NCI-H345 (cell line): ENCODE measurements at places on chromosomes 6 and 20.

DNA sequence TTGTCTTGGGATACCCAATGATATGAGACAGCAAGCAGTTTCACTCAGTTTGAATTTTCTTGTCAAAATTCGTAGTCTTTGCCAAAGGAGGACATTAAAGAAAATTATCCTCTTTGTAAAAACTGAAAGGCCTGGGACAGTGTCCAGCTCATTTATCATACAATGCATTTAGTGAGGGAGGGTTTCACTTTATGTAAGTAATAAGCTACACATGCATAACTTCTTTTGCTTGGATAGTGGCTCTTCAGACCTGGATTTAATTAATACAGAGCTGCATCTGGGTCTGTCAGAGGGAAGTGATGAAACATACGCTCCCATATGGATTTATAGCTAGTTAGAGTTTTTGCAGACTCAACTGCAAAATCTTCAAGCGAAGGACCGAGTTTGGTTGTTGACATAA lies 175.6 kb downstream of the PHACTR1 start:
- DNase-seq = no peak

GRCh38 chr20:14815340-14815739 lies 477.9 kb upstream of the FLRT3 start:
- DNase-seq = no peak

- no peak for DNase-seq
These were observed 108.4 kb upstream of the INSM1 start for GRCh38 chr20:20259533-20259932.

DNA sequence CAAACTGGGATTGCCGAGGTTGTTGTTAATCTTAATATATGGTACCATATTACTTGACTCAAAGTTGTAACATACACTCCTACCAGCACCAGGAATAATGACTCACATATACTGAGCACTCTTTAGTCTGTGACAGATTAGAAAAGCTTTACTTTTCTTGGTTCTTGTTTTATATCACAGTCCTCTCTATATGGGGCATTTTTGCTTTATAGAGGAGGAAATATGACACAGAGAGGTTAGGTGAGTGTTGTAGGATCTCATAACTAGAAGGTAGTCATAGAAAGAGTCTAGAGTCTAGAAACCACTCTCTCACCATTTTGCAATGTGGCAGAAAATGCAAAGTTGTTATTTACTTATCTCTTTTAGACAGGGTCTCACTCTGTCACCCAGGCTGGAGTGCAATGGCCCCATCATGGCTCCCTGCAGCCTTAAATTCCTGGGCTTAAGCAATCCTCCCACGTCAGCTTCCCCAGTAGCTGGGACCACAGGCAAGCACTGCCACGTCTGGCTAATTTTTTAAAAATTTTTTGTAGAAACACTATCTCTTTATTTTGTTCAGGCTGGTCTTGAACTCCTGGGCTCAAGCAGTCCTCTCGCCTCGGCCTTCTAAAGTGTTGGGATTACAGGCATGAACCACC lies 13.4 kb downstream of the TRIM38 start:
- DNase-seq = no peak

- no peak for DNase-seq
These were observed 109.5 kb upstream of the RAB32 start for GRCh38 chr6:146433881-146434731.

GRCh38 chr6:42013134-42013516 lies 37.2 kb upstream of the TAF8 start:
- DNase-seq = no peak

GRCh38 chr20:32920530-32921298 lies 62.0 kb downstream of the EFCAB8 start:
- DNase-seq = no peak

- peak; percentile 57 for DNase-seq
These were observed at the start of gene TFAP2A for GRCh38 chr6:10414756-10415616. Gene TFAP2A, minus strand, starts transcription at chr6:10415074. Its CDS starts 83 bp downstream, at chr6:10414991.

- DNase-seq = no peak
These were observed 22.9 kb downstream of the CYP21A2 start for GRCh38 chr6:32060966-32061655.

- no peak for DNase-seq
These were observed 42.8 kb downstream of the SOBP start for GRCh38 chr6:107532706-107533105.

GRCh38 chr6:6331946-6332601 lies 11.6 kb upstream of the F13A1 start:
- DNase-seq = no peak

DNA sequence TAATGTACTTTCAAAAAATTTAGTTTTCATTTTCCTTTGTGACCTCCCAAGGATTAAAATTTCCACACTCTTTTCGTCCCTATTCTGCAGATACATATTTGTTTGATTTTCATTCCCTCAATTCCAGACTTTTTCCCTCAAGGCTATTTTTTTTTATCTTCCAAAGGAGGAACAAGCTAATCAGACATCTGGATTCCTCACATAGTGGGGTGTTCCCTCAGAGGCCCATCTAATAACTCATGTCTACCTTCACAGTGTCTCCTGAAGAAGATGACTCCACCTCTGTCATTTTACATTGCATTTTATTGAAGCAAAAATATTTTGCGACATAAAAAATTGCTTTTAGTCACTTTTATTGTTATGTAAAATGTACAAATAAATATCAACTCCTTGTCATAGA lies 122.2 kb downstream of the RFPL4B start:
- DNase-seq = no peak

- no peak for DNase-seq
These were observed 6.5 kb downstream of the EFHC1 start for GRCh38 chr6:52426667-52427066.

- no peak for DNase-seq
These were observed 107.7 kb downstream of the AGPAT4 start for GRCh38 chr6:161166176-161166575.

- no peak for DNase-seq
These were observed 65.9 kb upstream of the SLC22A23 start for GRCh38 chr6:3522561-3523260.

- DNase-seq = no peak
These were observed 71.4 kb upstream of the BACH2 start for GRCh38 chr6:90368001-90368400.

- DNase-seq = no peak
These were observed 63.4 kb downstream of the TRAM2 start for GRCh38 chr6:52513464-52513863.

DNA sequence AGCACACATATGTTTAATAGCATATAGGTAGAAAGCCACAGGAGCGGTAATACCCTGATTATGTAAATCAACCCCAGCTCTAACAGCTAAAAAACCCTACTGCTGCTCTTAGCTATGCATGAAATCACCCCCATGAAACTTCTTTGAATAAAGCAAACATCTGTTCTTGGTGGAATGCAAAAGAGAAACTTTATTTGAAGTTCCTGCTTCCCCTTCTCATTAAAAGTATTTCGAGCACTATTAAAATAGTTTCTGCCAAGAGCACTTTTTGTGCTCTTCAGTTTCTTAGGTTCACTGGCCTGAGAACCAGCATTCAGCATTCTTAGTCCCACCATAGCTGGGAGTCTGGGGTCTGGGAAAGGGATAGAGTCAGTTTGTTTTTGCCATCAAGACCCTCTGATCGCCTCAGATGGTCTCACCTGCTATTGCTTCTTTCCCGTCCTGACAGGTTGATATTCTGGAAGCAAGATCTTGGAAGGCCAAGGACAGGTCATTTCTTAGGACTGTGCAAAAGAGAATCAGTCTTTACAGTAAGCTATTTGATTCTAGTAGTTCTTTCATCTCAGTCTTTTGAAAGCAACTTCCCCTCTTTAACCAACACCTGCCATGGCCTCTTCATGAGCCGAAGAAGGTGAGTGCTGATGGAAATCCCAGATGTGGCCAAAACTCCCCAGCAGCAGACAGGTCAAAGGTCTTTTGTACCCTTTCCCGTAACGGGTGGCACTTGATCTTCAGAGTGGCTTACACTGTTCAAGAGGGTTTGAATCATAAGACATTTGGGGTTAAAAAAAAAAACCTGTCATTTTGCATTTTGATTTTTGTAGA lies 76.5 kb upstream of the TMEM170B start:
- no peak for DNase-seq

DNA sequence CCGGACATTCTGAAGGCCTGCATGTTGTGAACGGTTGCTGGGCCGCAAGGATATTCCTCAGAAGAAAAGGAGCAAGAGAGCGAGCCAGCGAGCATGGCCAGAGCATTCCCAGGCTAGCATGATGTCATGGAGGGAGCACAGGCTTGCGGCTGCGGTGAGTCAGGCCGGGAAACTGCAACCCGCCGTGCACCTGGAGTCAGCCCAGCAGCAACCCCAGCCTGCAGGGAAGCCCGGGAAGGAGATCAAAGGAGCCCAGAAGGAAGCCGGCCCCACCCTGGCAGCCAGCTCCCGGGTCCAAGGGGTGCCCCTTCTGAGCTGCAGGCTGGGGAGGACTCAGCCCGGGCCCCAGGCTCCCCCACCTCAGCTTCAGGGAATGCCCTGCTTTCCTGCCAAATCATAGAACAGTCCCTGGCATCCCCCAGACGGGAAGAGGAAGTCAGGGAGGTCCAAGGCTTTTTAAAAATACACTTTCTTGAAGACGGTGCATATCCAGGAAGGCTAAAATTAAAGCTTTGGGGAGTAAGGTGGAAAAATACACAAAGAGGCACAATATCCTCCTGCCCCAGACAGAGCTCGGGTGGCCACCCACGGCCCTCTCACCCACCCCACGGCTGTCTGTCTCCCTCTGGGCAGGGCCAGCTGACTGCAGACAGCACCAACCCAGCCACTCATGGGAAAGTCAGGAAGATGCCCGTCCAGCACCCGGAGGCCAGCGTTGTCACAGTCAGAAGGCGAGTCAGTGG lies 53.7 kb downstream of the BMP7 start:
- peak; percentile 65 for DNase-seq

DNA sequence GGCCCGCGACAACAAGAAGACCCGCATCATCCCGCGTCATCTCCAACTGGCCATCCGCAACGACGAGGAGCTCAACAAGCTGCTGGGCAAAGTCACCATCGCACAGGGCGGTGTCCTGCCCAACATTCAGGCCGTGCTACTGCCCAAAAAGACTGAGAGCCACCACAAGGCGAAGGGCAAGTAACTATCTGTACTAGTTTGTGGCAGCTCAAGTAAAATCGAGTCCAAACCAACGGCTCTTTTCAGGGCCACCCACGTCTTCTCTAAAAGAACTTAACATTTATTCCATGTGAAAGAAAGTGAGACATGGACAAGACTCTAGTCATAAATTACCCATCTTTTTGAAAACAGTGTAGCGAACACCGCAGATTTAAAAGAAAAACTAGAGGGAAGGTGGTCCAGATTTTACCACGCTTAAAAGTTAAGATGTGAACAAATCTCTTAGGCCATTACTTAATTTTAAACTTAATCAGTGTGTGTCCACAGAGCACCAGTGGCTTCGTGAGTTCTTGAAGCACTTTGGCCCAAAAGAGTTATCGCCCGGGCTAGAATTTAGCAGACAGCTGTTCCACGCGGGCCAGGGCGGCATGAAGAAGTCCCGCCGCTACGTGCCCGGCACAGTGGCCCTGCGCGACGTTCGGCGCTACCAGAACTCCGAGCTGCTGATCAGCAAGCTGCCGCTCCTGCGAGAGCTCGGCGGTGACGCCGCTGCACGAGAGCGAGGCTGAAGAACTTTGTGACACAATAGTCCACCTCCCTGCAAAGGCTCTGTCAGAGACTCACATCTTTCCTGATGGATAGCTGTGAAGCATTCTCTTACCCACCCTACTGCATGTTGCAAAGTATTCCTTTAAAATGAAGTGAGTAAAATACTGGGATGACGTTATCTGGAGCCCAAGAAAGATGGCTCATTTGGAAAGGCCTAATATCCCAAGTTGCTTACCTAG lies 113.9 kb upstream of the PRSS16 start:
- DNase-seq = peak; percentile 58

- DNase-seq = no peak
These were observed 100.1 kb downstream of the EPHA7 start for GRCh38 chr6:93319304-93319703.

DNA sequence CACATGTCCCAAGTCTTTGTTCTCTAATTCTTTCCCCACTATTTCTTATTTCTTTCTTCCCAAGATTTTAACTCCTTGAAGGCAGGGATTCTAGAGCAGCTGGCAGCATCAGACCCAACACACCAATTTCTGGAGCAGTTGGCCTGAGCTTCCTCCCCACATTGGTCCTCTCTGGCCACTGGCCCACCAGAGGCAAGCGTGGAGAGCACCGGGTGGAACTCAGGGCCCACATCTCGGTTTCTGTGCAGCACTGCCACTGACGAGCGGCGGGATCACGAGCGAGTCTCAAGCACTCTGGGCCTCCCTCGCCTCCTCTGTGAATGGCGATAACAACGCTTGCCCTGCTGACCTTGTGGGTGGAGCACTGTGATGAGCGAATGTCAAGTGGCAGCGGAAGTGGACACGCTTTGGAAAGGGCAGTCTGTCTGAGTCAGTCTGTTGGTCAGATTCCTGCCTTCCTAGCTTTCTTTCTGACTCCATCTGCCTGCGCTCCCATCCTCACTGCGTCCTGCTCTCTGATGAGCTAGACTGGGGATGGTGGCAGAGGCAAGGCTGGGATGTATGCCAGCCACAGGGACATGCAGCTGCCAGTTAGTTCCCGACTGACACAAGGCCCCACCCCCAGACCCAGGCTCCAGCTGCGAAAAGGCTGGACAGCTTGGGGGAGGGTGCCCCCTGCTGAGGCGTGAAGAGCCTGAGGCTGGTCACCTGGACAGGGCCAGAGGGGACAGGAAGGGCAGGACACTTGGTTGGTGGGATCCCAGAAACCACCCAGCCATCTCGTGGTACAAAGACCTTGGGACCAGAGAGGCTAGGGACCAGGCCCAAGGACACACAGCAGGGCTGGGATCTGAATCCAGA lies 4.5 kb upstream of the SPDEF start:
- peak; percentile 33 for DNase-seq

- no peak for DNase-seq
These were observed 247.0 kb downstream of the PHACTR1 start for GRCh38 chr6:12963567-12963966.

DNA sequence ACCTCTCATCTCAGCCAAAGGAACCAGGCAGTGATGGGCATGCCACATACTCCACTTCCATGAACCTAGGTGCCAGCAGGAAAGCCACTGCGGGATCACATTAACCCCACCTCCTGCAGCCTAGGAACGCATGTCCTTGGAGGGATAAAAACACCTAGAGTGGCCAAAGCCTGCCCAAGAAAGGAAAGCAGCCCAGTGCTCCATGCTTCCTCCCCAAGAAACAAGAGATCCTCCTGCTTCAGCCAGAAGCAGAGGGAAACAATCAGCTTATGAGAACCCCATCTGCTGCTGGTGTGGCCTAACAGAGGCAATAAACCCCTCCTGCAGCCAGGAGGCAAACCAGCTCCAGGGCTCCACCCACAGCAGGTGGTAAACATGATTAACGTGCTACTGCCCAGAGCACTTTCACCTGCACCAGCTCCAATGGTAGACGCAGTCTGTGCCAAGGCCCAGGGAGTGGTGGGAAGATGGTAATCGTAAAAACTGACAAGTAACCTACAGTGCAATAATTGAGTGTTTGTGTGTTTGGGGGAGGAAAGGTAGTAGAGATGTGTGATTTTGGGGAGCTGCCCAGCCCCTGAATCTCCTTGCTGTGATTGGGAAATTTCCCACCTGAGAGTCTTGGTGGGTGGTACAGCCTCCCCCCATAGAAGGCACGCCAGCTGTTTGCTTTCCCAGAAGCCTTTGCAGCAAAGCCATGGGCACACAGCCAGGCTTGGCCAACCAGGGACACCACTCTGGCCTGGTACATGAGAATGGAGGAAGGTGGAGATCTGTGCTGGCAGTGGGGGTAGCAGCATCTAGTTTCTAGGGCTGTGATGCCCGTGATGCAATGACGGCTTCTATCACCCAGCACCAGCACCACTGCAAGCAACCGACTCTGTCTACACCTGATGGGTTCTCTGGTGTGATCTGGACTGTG lies 50.6 kb upstream of the TBC1D7 start:
- DNase-seq = no peak

- no peak for DNase-seq
These were observed 225.9 kb downstream of the SMOC2 start for GRCh38 chr6:168666699-168667427.
